Omental fat pad (tissue), 4 donors: ENCODE measurements at places on chromosomes 5 and 9.

GRCh38 chr9:130114741-130115140, 57.5 kb upstream of the NCS1 start:
- DNase-seq = no peak

DNA sequence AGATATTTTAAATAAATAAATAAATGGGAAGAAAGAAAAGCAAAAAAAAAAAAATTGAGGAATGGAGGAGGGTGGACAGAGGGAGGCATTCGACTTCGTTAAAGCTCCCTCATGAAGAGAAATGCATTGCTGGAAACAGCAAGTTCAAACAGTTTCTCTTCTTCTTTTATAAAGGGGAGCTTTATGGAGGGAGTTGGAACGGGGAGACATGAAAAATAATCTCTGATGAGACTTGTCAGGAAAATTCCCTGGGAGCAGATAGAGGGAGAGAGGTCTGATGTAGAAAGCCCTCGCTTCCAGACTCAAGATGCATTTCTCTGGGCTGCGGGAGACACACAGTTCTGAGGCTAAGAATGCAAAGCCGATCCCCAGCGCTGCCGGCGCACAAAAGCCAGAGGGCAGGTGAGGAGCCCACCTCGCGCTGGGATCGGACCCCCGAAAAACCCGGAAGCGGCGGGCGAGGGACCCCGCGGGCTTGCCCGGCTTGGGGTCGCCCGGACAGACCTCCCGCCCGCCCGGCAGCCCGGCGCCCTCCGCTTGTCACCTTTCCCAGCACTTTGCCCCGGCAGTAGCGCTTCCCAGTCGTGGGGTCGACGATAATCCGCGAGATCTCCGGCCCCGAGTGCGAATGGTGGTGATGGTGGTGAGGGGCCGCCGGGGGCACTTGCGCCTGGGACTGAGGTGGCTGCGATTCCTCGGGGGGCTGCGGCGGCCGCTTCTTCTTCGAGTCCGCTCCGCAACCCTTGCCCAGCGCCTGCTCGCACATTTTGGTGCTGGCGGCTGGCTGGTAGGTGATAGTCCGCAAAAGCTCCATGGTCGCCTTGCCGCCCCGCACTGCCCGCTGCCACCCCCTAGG, 512 bp downstream of the PLK2 start:
- DNase-seq = no peak

DNA sequence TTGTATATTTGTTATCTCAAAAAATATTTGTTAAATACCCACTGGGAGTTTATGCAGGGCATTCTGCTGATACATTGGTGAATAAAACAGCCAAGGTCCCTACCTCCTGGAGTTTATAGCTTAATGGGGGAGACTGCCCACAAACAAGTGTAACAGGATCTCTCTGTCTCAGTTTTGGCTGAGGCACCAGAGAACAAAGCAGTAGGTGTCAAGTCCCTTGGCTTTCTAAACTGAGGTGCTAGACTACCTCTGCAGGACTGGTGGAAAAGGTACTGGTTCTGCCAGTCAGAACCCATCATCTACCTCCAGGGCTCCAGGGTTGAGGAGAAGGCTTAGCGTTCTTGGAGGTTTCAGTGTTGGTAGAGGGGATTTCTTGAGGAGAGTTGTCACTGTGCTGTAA, 188.4 kb upstream of the ELL2 start:
- DNase-seq = no peak

DNA sequence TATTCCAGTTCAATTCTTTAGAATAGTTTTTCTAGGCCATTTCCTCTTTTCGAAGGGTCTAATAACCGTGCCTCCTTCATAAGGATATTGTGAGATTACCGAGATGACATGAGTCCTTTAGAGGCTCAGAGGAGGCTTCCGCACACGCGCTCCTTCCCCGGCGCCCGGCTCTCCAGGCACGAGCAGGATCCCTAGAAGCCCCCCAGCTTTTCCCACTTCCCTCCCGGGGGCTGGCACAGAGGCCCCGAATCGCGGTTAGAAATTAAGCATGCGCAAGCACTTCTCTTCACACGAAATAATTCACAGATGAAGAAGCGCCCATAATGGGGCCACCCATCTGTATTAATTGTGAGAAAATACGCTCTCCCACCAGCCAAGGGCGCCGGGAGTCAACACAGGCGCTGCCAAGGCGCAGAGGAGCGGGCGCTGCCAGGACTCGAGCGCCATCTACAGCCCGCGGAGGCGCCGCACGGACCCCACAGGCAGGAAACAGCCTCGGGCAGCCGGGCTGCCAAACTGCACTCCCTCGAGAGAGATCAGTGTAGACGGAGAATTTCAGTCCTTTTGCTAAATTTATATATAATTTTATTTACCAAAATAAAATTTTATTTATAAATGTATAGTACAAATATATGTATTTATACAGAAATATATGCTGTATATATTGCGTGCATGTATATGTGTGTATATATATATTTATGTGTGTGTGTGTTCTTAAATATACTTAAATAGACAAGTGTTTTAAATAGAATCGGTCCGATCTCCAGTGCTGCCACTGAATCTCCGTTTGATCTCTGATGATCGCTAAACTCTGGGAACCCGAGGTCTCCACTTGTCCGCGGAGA, 258.1 kb upstream of the NFIL3 start:
- peak; percentile 68 for DNase-seq

DNA sequence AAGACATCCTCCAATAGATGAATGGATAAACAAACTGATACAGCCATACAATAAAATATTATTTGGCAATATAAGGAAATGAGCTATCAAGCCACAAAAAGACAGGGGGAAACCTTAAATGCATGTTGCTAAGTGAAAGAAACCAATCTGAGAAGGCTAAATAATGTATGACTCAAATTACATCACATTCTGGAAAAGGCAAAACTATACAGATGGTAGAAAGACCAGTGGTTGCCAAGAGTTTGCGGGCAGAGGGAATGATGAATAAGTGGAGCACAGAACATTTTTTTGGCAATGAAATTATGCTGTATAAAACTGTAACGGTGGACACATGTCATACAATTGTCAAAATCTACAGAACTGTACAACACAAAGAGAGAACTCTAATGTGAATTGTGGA, 63.3 kb downstream of the CSF2 start:
- no peak for DNase-seq

- no peak for DNase-seq
These were observed 218.2 kb downstream of the ARHGEF28 start for GRCh38 chr5:73844165-73844564.

DNA sequence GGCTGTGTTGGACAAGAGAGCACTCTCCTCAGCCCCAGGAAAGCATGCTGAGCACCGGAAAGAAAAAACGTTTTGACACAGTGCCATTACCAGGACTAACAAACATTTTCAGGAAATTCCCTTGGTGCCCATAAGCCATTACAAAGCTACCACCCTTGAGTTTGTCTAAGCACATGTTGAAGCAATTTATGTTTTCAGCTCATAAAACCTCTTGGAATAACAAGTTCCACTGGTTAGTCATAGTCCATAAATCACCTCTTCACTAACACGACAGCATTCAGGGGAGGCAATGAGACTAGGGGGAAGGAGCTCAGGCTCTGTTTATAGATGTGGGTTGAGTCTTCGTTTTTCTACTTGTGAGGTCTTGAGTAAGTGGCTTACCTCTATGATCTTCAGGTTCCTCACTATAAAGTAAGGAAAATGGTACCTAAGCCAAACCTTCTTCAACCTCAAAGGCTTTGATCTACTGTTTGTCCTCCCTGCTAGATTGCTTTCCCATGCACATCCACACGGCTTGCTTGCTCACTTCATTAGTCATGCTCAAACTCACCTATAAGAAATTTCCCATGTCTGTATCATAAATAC, 65.4 kb downstream of the DRD1 start:
- no peak for DNase-seq

DNA sequence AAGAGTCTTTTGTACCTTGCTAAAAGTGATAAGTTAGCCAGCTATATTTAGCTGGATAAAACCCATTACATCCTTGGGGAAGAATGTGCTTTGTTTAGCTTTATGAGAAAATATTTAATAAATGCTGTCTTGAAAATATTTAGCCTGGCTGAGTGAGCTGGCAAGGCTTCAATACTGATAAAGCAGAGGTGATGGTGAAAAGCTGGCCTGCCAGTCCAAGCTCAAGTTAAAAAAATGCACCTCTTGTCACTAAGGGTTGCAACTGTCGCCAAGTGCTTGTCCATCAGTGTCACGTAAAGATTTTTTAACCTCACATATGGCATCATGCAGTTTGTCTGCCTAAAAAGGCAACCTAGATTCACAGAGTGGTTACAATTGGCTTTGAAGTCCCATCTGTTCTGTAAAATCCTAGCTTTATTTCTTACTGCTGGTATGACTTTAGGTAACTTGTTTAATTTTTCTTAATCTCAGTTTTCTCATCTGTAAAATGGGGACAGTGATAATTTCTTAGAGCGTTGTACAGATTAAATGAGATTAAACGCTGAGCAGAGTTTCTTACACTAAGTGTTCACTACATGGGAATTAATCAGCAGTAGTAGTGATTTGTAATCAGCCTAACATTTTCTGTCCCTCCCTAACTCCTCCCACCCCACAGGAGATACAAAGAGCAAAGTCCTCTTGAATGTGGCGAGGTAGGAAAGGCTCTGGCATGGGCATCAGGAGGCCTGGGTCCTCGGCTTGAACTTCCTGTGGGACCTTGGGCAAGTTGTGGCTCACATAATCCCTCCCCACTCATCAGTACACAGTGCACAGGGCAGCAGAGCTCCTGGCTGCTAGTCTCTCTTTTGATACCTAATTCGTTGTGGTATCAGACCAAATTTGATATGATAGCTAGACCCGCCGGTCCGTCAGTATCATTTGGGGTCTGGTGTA, 48.7 kb downstream of the PIK3R1 start:
- DNase-seq = no peak

DNA sequence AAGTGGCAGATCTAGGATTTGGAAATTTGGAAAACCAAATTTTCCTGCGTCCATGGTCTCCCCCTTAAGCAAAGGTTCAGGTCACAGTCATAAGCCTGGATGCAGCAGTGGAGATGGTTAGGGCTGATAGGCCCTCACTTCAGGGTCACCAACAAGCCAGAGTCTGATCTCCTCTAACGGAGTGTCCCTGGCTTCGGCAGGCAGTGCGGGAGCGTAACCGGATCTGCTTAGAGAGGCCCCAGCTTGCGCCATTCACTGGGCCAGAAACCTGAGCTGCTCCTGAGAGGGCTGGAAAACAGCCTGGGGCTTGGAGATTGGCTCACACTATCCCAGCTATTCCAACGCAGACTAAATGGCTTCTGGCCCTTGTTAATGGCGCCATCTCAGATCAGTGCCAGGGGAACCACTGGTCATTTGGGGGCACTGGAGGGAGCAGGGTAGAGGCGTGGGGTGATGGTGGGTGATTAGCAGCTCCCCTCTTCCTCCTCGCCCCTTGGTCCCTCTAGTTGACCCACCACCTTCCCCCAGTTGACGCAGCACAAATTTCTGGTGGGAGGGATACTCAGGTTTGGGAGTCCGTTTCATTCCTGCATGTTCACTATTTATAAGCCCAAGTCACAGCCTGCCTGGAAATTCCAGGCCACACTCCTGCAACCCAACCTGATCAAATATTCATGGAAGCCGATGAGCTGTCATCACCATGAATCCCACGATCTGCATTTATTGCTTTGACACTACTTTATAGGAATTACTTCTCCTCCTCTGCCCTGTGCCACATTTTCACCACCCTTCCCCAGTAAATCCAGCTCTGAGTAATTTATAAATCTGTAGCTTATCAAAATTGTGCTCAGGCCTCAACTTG, 134.6 kb upstream of the CPEB4 start:
- DNase-seq = no peak

GRCh38 chr5:25891691-25892090, 1146.7 kb downstream of the CDH9 start:
- no peak for DNase-seq

GRCh38 chr5:179376701-179377420, 31.6 kb upstream of the ADAMTS2 start:
- DNase-seq = no peak

DNA sequence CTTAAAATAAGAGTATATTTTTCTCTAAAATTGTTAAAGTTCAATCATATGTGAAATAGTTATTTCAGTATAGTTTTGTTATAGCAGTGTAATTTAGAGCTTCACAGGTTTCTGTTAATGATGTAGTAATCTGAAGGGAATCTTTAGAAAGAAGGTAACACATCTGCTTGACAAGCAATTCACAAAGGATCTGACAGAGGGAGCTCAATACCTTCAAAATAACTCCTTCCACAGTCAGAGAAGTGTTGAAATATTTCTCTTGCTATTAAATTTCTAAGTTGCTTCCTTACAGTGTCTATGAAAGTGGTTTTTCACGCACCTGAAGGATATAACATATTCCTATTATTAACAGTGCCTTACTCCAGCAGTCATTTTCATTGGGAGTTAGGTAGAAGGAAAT, 44.9 kb downstream of the SLC25A51 start:
- DNase-seq = no peak

DNA sequence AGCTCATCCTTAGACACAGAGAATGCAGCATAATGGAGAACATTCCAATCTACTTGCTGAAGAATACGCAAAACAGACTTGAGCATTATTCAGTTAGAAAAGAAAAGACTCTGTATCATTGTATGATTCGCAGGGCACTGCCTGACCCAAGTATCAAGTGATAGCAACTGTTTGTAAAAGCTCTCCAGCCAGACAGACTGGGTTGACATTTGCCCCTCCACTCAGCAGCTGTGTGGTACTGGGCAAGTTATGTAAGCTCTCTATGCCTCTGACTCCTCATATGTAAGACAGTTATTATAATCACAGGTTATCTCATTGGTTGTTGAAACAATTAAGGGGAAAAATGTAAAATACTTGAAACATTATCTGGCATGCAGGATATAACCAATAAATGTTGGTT, 505.0 kb downstream of the ELAVL2 start:
- no peak for DNase-seq

DNA sequence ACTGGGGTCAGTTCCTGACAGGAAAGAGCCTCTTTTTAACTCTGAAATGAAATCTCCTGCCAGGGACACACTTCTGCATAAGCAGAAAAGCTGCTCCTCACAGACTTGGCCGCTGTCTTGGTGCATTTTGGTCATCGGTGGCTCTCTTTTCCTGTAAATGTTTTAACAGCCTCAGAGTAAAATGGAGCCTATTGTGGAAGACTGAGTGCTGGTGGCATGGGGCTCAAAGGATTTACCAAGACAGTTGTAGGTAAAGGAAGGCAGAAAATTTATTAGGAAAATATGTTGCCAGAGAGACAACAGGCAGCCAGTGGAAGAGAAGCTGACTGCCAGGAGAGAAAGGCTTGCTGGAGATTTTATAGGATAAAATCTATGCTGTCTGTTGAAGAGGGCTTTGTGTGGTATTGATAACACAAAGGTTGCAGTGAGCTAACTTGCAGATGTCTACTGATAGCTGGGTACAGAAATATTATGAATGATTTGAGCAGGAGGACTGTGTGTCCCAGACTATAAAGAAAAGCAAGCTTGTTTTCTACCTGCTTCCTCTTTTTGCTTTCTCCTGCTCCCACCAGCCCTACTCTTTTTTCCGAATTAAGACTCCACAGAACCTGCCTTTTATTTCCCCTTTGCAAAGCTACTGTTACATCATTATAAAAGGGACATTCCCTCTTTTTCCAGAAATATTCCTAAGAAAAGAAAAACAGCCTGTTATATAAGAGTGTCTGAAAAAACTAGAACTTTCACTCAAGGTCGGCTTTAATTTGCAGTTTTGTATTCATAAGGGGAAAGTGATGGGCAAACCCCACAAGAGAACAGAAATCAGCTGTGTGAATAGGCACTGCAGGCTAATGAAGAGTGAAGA, 27.9 kb upstream of the IFNA14 start:
- no peak for DNase-seq
